Fibroblast of skin of back (primary cell): ENCODE measurements at places on chromosomes 4 and X.
A peak's percentile ranks its signal among the peaks of the same experiment; 100 is the strongest.

GRCh38 chr4:4455210-4455865, 68.4 kb downstream of the NSG1 start:
- DNase-seq: no peak

GRCh38 chr4:52711272-52711671, 40.0 kb downstream of the ERVMER34-1 start:
- no peak for DNase-seq

DNA sequence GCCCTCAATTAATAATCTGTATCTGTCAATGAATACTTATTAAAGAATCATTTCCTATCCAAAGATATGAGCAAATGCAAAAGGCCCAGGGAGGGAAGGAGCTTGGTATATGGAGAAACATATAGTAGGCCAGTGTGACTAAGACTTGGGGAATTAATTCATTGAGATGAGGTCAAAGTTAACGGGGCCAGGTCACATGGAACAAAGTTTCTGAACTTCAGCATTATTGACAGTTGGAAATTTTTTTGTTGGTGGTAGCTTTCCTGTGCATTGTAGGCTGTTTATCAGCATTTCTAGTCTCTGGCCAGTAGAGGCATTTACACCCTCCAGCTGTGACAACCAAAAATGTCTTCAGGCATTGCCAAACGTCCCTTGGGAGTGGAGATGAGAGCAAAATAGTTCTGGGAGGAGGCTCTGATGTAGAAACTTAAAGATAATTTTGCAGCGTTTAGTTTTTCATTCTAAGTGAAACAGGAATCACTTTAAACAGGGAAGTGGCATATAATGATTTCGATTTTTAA, 202.0 kb downstream of the SLC4A4 start:
- peak; percentile 56 for DNase-seq

DNA sequence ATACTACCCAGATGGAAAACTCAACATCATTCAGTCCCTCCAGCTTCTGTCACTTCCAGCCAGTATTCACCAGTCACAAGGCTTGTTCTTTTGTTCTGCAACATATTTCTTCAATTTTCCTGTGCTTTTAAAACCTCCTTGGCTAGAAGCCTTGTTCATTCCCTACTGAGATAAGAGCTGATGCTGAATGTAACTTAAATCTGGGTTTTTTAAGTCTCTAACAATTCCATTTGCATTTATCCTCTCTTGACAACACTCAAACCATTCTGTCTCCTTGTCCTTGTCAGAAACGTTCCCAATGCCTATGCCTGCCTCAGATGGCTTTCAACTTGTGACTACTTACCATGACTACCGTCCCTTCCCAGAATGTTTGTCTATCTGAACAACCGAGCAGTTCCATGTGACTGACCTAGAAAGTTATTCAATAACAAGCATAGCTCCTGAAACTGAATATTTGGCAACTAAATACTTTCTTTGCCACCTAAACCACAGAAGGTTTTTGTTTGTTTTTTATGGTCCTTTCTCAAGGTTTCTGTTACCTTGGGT, 682.9 kb upstream of the GALNTL6 start:
- no peak for DNase-seq

GRCh38 chr4:85808864-85809263, 333.9 kb downstream of the ARHGAP24 start:
- DNase-seq: no peak

- peak; percentile 93 for DNase-seq
Observed at GRCh38 chr4:15336410-15337167, 91.2 kb upstream of the C1QTNF7 start.

DNA sequence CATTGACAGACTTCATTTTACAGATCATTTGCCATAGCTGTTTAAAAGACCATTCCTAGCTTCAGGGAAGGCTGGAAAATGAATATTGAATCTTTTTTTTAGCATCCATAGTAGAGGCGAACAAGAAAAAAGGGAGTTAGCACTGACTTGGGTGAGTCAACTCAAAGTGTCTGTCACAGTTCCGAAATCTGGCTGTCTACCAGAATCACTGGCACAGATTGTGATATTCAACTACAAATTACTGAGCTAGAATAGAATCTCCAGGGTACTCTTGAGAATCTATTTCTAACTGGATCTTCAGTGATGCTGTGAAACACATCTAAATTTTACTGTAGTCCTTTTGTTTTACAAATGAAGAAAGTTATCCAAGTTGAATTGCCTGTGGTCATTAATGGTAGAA, 31.5 kb downstream of the SEC24B start:
- DNase-seq: peak; percentile 15

GRCh38 chrX:80354966-80355465, 65.2 kb upstream of the TENT5D start:
- DNase-seq: no peak

DNA sequence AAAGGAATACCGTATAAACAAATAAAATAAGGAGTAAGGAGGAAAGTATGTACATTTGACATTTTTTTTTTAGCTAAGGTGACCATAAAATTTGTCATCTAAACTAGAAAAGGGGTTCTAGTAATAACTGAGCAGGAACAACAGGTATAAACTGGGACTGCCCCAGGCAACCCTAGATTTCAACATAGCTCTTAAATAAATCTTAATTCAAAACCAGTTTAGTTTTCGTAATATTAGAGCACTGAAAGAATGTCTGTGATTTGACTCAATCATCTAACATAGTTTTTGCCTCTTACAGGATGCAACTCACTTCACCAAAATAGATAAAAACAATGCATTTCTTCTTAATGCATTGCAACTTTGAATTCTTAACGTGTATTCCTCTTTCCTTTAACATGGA, 257.7 kb downstream of the ADAMTS3 start:
- no peak for DNase-seq

GRCh38 chr4:156378033-156378665, 424.5 kb upstream of the CTSO start:
- DNase-seq: peak; percentile 41

GRCh38 chrX:153336121-153336894, 2.4 kb downstream of the ZNF275 start:
- no peak for DNase-seq

DNA sequence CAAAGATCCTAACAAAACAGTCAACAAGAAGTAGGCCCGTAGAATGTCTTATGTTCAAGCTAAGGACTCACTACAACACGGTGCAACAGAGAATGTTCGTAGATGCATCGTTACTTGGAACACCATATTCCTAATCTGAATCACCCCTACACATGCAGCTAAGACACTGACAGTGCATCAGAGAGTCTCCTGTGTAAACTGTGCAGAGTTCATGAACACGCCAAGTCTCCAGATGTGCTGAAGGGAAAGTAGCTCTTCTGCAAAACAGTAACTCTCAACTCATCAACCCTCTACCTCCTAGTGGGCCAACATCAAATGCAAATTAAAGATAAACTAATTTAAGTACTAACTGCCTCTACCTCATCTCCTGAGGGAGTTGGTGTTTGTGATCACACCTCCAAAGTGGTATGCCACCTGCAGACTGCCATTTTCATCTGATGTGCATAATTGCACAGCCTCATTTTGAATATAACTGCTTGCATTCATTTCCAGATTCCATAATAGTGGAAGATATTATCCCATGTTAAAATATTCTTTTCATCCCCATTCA, 73.5 kb downstream of the MOSPD2 start:
- DNase-seq: no peak

DNA sequence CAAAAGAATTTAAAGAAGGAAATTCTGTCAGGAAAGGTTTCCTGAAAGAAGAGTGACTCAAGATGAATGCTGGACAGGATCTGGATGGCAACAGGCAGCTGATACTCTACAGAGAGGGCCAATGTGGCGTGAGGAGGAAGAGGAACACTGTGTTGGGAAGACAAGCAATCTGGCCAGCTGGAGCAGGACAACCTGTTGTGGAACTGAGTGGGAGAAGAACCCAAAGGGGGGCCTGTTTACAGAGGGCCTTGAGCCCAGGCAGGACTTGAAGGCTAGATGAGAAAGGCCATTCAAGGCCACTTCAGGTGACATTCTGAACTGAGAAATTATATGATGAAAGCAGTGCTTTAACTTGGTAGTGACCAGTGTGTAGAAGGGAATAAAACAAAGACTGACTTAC, 8.5 kb downstream of the OTUD4 start:
- DNase-seq: no peak

DNA sequence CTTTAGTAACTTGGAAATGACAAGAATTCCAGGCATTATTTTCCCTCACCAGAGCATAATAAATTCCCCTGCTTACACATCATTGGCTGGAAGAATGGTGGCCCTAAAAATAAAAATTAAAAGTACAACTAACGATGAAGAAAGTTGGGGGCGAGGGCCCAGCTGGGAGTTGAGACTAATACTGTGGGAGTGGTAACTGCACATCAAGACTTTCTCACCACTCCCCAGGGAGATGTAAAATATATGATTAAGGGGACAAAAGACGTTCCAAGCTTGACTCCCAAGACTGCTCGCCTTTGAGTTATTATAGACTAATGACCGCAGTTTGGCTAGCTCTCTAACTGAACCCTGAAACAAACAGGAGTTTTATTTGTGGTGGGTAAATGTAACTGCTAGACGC, 30.0 kb downstream of the SMIM31 start:
- peak; percentile 5 for DNase-seq

- DNase-seq: peak; percentile 12
Observed at GRCh38 chr4:39331191-39331590, 35.0 kb downstream of the RFC1 start.

DNA sequence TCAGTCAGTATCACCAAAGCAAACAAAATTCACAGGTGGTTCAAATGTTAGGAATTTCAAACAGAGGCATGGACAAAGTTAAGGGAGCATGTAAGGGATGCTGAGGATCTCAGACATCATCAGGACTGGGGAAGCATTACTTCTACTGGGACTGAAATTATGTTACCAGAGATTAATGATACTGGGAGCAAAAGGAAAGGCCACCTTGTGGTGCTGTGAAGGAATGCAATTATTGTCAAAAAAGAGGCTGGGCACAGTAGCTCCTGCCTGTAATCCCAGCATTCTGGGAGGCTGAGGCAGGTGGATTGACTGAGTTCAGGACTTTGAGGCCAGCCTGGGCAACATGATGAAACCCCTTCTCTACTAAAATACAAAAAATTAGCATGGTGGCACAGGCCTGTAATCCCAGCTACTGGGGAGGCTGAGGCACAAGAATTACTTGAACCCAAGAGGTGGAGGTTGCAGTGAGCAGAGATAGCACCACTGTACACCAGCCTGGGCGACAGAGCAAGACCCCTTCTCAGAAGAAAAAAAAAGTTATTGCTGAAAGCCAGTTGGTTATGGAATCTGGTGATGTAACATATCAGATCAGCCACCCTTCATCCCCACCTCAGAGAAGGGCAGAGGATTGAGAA, 954.3 kb downstream of the PCDH7 start:
- DNase-seq: no peak

DNA sequence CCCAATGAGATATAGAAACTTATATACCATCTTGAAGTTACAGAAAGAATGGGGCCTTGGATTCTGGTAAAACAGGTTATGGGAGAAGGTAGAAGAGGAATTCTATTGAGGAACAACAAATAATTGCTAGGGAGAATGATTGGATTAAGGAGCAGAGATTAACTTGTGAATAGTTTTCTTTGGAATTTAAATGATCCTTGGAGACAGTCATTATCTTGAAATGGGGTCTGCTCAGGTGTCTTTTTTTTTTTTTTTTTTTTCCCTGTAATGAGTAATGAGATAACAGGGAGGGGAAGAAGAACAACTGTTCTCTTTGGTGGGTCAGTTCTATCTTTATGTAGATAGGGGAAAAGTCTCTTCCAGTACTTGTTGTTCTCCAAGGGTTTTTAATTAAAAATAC, 1406.0 kb downstream of the RPA4 start:
- DNase-seq: no peak

DNA sequence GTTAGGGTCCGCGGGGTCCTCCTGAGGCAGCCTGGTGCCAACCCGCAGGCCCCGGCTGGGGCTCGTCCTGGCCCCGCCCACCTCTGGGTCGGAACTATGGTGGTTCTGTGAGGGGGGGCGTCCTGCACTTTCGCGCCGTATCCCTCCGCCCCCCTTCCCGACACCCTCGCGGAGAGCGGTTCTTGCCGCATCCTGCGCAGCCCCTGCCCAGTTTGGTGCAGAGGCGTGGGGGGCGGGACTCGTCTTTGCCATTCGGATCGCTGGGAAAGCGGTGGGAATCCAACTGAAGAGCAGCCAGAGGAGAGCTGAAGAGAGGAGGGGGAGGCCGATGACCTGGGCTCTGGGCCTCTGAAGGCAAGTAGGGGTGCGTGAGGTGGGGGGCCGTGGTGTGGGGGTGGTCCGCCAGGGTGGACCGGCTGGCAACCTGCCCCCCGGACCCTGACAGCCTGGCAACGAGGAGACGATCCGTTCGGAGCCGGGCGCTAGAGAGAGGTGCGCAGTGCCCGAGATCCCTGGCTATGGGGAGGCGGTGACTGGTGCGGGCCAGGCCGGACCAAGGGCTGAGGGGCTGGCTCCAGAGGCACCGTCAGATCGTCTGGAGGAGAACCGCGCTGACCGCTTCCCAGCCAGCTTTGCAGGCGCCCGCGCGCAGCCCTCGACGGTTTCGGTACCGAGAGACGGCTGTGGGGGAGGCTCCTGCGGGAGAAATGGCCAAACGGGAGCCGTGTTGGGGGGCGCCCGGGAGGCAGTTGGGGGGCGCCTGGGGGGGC, at the start of gene GPRASP1:
TSS of gene GPRASP1 (plus strand) at position 242 of the 770 bp plus-strand sequence. CDS start 2,431 bp downstream, outside the sequence.
- DNase-seq: peak; percentile 13

GRCh38 chrX:97238632-97239031, 354.9 kb downstream of the RPA4 start:
- DNase-seq: peak; percentile 41

DNA sequence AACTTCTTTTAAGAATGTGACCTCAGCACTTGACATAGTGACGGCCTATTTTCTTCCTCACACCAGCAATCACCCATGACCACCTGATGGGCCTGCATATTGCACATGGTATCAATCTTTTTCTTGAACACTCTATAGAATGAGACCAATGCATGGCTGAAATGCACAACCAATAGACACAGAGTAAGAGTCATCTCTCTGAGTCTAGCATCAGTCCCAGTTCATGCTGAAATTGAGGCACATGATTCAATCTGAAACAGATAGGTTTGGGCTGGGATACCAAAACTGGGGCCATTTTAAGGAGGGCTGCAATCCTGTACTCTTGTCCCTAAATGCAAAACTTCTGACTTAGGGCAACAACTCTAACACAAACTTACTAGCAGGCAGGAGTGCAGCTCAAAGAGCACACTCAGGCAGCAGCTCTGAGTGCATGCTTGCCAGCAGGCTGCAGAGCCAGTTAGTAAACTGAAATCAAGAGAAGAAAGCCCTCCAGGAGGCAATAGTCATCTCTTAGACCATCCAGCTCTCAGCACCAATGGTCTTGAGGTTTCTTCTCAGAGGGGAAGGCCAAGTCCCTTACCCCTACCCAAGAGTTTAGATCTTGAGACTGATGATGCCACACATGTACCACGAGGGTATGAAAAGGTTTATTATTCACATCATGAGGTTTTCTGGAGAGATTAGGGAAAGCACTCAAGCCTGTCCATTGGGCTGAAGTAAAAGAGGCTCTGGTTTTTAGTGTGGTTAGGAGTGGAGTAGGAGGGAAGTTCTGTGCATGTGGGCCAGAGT, 24.7 kb upstream of the GPR101 start:
- DNase-seq: no peak

DNA sequence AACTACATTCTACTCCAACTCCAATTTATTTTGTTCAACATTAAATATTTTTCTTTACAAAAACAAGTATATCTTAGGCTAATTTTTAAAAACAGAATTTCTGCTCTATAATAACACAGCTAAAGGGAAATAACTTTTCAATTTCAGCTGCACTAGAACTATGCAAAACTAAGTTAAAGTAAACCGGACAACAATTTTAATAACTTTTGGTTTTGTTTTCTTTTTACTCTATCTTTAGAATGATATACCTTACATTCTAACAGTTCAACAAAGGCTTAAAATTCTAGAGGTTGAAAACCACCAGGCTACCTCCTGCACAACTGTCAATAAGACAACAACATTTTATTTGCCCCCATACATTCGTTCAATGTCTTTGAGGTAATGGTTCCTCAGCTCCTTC, 18.7 kb upstream of the KCNE5 start:
- no peak for DNase-seq
